Nephron progenitor cell (in vitro differentiated cells): ENCODE measurements at places on chromosomes 5 and 9.

DNA sequence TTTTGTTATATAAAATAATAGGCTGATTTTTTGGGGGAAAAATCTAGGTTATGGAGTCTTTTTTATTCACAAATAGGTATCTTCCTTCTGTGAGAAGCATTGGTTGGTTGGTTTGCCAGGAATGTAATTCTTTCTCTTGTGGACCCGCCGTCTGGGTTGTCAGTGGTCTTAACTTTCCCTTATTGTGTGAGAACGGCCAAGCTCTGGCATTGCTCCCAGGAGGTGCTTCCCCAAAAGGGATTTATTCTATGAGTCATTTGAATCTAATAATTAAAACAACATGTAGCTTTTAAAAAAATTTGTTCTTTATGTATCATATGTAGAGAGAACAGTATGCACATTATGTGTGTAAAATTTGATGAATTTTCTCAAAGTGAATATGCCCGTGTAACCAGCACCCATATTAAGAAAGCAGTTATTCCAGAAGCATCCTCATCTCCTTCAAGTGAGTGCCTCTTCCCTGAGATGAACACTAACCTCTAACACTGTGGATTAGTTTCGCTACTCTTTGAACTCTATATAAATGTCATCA is 114.4 kb downstream of the MAST4 start:
- DNase-seq, result no peak
- peaks cover 2% of the 10 kb centered on the region for H3K27me3 ChIP-seq
- H3K4me1 ChIP-seq, result no peaks in the 10 kb centered on the region
- H3K27ac ChIP-seq, result no peak overlapping the region
- peaks cover 6% of the 10 kb centered on the region for H3K36me3 ChIP-seq
- H3K4me3 ChIP-seq, result no peak overlapping the region

- no peak within 1 kb of the TSS for H3K4me3 ChIP-seq
- H3K4me1 ChIP-seq, result no peaks in the 10 kb centered on the region
- H3K27ac ChIP-seq, result no peak within 1 kb of the TSS
- no peaks in the 10 kb centered on the region for H3K27me3 ChIP-seq
- no peak for DNase-seq
Observed at GRCh38 chr5:55737793-55738192, at the start of gene DDX4. TSS of gene DDX4 (plus strand) at chr5:55738061. CDS start at chr5:55738964, 903 bp downstream.

DNA sequence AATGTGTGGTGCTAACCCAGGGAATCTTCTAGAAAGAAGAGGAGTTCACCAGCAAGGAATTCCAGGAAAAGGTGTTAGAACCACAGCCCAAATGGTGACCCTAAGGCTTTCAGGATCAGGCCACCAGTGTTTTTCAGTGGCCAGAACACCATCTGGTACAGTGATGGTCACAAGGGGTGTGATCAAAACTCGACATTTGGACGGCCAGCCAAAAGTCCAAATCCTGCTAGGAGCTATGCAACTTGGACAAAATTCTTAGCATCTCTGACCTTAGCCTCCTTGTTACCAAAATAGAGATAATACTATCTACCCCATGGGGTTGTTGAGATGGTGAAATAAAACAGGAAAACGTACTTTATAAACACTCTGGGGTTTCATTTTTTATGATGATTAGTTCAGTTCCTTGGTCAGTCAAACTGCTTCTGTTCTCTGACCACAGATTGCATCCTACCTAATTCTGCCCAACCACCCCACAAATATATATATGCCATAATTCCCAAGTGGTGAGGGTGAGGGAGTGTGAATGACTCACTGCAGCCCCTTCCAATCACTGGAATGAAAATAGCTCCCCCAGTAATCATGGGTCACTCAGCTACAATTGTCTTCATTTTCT is 210.3 kb downstream of the CDK5RAP2 start:
- H3K4me3 ChIP-seq, result no peak overlapping the region
- H3K36me3 ChIP-seq, result peaks cover 16% of the 10 kb centered on the region
- no peak for DNase-seq
- H3K4me1 ChIP-seq, result no peaks in the 10 kb centered on the region
- peaks cover 2% of the 10 kb centered on the region for H3K27me3 ChIP-seq

GRCh38 chr9:133347515-133347984 is 381 bp downstream of the MED22 start:
- H3K27ac ChIP-seq, result no peak overlapping the region
- DNase-seq, result peak; percentile 59
- H3K27me3 ChIP-seq, result no peaks in the 10 kb centered on the region

- H3K27ac ChIP-seq, result peak overlapping the region; percentile 56
- DNase-seq, result no peak
- peaks cover 4% of the 10 kb centered on the region for H3K27me3 ChIP-seq
- peaks cover 54% of the 10 kb centered on the region for H3K4me1 ChIP-seq
- no peak overlapping the region for H3K4me3 ChIP-seq
Observed at GRCh38 chr9:115411993-115412452, 294.1 kb upstream of the TNC start.

DNA sequence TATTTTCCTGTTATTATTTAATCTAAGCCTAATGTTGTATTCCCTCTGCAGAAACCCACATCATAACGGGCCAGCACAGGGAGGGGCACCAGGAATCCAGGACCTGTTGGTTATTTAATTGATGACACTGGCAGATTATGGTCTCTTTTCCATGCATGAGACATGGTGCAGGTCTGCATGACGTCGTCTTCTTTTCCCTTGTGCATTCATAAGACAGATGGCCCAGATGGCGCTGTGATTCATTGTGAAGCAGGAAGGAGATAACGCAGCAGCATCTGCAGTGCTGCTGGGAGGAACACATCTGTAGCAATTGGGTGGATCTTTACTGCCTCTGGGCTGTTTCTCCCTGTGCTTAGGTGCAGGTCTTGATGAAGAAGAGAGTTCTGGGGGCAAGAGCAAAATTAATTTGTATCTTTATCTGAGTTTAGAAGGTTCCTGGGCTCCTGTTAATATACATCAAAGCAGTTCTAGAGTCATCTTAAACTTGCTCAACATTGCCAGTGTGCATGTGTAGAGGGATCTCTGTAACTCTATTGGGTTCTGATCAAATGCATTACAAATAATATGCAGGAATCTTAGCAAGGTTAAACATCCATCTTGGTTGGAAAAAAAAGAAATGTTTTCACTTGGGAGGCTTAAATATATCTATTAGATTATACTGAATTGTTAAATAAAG is 176.1 kb downstream of the PCSK1 start:
- peaks cover 30% of the 10 kb centered on the region for H3K4me1 ChIP-seq
- DNase-seq, result peak; percentile 12
- peaks cover 3% of the 10 kb centered on the region for H3K27me3 ChIP-seq
- H3K27ac ChIP-seq, result no peak overlapping the region
- H3K4me3 ChIP-seq, result no peak overlapping the region

DNA sequence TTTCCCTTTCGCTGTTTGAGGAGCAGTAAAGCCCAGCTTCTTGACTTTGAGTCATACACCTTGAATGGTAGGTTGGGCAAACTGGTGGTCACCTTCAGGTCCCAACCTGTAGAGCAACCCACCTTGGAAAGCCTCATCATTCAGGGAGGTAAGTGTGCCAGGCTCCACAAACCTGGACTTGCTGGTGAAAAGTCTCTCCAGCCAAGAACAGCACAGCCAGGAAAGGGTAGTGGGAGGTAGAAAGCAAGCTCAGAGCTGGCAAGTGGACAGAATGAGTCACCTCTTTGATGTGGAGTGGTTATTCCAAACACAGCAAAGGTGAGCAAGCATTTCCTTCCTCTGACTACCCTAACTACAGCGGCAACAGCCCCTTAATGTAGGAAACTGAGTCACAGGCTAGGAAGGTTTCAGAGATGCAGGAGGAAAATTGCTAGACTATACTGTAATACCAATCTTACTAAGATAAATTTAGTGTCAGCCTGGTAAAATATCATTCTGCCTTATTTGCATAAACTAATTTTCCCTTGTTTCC is 117.5 kb upstream of the MTAP start:
- peaks cover 10% of the 10 kb centered on the region for H3K4me1 ChIP-seq
- H3K27ac ChIP-seq, result no peak overlapping the region
- H3K27me3 ChIP-seq, result peaks cover 9% of the 10 kb centered on the region
- no peak for DNase-seq

- H3K27ac ChIP-seq, result no peak overlapping the region
- H3K4me3 ChIP-seq, result no peak overlapping the region
- H3K4me1 ChIP-seq, result peaks cover 6% of the 10 kb centered on the region
Observed at GRCh38 chr5:10257870-10258269, 7.8 kb downstream of the CCT5 start.

- H3K27me3 ChIP-seq, result peaks cover 4% of the 10 kb centered on the region
- H3K27ac ChIP-seq, result no peak overlapping the region
- H3K4me1 ChIP-seq, result peaks cover 23% of the 10 kb centered on the region
- no peaks in the 10 kb centered on the region for H3K36me3 ChIP-seq
- H3K4me3 ChIP-seq, result no peak overlapping the region
Observed at GRCh38 chr5:176188085-176188484, 50.1 kb upstream of the SIMC1 start.

- no peak for DNase-seq
- no peak overlapping the region for H3K4me3 ChIP-seq
Observed at GRCh38 chr5:178058321-178059012, 54.9 kb upstream of the N4BP3 start.

GRCh38 chr5:144458216-144458615 is 287.5 kb downstream of the KCTD16 start:
- no peaks in the 10 kb centered on the region for H3K36me3 ChIP-seq
- H3K4me3 ChIP-seq, result no peak overlapping the region
- H3K27me3 ChIP-seq, result peaks cover 3% of the 10 kb centered on the region
- no peak overlapping the region for H3K27ac ChIP-seq

- peak overlapping the region; percentile 87 for H3K4me3 ChIP-seq
- H3K27ac ChIP-seq, result no peak overlapping the region
- peak; percentile 60 for DNase-seq
- H3K4me1 ChIP-seq, result peaks cover 25% of the 10 kb centered on the region
- peaks cover 96% of the 10 kb centered on the region for H3K27me3 ChIP-seq
- no peaks in the 10 kb centered on the region for H3K36me3 ChIP-seq
Observed at GRCh38 chr5:140114341-140115185, 654 bp downstream of the PURA start.

GRCh38 chr5:172559004-172559932 is 81.8 kb upstream of the NEURL1B start:
- no peaks in the 10 kb centered on the region for H3K36me3 ChIP-seq
- H3K27me3 ChIP-seq, result peaks cover 14% of the 10 kb centered on the region
- peak overlapping the region; percentile 58 for H3K4me3 ChIP-seq

DNA sequence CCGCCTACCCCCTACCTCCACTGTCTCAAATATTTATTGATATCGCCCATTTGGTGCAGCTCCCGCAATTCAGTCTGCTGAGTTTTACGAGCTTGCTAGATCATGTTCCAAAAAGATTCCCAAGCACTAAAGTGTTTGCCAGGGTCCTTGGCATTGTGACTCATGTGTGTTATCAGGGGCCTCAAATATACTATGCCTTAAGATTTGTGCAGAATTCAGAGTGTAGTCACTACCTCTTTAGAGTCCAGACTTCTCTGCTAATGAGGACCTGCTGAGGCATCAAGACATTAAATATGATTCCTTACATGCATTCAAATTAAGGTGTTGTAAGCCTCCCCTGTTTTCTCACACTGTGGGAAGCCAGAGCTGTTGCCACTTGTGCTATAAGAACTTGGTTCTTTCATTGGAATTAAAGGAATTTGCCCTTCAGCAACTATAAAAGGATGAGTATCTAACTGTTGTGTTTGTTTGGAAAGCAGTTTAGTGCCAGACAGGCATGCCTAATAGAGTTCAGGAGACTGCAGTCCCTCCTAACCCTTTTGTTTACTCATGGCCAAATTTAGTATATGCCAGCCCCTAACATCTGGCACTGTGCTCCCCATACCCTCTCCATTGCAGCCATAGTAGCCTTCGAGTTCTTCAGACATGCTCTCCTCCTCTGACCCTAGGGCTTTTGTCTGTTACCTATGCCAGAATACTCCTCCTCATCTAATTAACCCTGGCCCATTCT is 316.4 kb downstream of the NR3C1 start:
- H3K4me3 ChIP-seq, result peak overlapping the region; percentile 16
- peaks cover 78% of the 10 kb centered on the region for H3K4me1 ChIP-seq
- H3K27ac ChIP-seq, result peak overlapping the region; percentile 21
- peaks cover 5% of the 10 kb centered on the region for H3K36me3 ChIP-seq

DNA sequence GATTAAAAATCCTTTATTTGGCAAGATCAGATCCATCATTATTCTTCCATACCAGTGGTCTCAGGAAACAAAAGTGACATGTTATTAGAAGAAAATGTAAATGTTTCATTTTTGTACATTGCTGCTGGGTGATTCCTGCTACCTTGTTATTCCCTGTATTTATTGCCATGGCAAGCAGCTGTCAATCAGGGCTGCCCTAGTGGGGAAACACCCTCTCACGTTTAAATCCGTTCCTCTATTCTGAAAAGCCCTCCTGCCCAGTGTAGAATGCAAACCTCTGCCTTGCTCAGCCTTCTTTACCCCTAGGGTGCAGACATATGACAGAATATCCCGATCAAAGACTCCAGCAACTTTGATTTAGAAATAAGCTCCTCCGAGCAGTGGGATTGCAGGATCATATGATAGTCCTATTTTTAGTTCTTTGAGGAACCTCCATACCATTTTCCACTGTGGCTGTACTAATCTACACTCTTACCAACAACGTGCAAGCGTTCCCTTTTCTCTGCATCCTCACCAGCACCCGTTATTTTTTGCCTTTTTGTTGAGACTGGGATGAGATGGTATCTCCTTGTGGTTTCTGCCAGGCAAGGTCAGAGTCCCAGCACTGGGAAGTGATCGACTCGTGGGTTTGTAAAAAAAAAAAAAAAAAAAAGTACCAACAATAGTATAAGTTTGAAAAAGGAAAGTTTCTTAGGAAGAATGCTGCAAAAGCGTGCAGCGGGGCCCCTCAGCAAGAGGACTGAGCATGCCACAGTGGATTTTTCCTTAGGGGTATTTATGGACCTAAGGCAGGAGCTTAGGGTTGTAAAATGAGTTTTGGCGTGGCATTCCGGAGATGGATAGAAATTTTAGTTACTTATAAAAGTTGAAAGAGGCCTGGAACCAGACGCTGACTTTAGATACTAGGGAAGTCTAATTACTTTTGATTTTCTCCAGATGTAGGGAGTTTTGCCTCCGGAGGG is 66.7 kb downstream of the HRH2 start:
- H3K27me3 ChIP-seq, result peaks cover 8% of the 10 kb centered on the region
- H3K4me1 ChIP-seq, result peaks cover 8% of the 10 kb centered on the region
- no peak overlapping the region for H3K27ac ChIP-seq
- H3K36me3 ChIP-seq, result no peaks in the 10 kb centered on the region
- DNase-seq, result no peak
- H3K4me3 ChIP-seq, result no peak overlapping the region

GRCh38 chr5:54620141-54620933 is 102.8 kb downstream of the SNX18 start:
- peaks cover 36% of the 10 kb centered on the region for H3K4me1 ChIP-seq
- DNase-seq, result no peak
- H3K27me3 ChIP-seq, result peaks cover under 1% of the 10 kb centered on the region
- no peak overlapping the region for H3K4me3 ChIP-seq
- no peak overlapping the region for H3K27ac ChIP-seq
- no peaks in the 10 kb centered on the region for H3K36me3 ChIP-seq

DNA sequence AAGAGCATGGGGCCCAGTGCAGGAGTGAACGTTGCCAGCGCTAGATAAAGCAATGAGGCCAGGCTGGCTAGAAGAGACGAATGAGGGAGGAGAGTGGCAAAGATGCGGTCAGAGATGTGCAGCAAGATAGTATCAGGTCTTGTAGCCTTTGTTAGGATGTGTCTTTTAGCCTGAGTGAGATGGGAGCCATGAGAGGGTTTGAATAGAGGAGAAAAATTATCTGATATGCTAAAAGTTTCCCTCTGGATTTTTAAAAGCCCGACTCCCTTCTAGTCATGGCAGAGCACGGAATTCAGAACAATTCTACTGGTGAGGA is 12.2 kb downstream of the DUSP1 start:
- peaks cover 9% of the 10 kb centered on the region for H3K36me3 ChIP-seq
- no peak overlapping the region for H3K4me3 ChIP-seq
- DNase-seq, result no peak
- H3K27me3 ChIP-seq, result peaks cover 33% of the 10 kb centered on the region
